Central memory CD4-positive, alpha-beta T cell (primary cell): ENCODE measurements at places on chromosomes 3 and 15.

DNA sequence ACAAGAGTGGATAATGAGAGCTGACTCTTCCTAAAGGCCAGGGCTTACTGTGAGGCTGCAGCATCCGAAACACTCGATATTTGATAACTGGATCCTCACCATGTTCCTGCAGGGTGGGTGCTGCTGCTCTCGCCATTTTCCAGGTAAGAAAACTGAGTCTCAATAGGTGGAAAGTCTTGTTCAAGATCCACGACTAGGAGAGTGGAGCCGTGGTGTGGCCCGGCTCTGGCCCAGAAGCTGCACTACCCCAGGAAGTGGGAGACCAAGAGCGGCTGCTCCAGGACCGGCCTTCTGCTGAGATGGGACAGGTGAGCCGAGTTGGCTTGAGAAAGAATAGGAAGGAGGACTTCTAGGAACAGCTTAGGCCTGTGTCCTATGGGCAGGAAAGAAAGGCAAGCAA lies 121.6 kb downstream of the SMAD6 start:
- DNase-seq: no peak

GRCh38 chr3:150068440-150069153 lies 97.9 kb upstream of the PFN2 start:
- no peak for DNase-seq

- DNase-seq: no peak
Measured at GRCh38 chr3:38646630-38647029, 2.9 kb downstream of the SCN5A start.

- DNase-seq: no peak
Measured at GRCh38 chr3:194100856-194101390, 35.0 kb upstream of the HES1 start.

- DNase-seq: no peak
Measured at GRCh38 chr15:80501476-80501875, 97.3 kb downstream of the ARNT2 start.

- DNase-seq: peak; percentile 9
Measured at GRCh38 chr15:59247364-59247763, 40.7 kb downstream of the LDHAL6B start.

DNA sequence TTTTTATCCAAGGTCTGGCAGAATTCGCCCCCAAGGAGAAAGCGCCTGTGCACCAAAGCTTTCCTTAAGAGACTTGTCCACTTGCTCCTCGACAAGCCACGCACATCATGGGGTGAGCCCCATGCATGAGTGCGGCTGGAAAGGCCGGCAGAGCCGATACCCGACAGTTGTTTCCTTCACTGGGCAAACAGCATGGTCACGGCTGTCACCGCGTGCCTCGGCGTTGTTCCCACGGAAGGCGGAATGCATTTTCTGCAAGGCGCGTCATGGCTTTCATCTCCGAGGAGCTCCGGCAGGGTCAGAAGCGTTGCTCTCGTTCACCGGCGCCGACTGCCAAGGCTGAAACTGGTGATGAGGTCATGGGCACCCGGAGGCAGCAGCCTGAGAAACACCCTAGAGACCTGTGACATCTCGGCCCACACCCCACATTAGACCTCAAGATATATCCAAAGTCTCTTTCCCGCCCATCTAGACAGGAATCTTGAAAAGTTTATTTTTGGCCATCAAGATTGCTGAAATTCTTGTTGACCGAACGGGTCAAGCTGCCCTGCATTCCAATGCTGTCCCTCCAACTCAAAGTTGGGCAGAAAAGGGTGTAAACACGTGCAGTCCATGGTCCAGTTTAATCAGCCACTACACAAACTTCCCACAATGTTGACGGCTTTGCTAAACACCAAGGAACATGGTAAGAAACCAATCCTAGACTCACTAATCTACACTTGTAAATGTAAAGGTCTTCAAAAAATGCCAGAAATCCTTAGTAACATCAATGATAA lies 604 bp upstream of the TJP1 start:
- DNase-seq: no peak
